NCI-H2171 treated with DMSO at 0.1 percent for 48 hours (cell line): ENCODE measurements at places on chromosomes 13 and 19.
A peak's percentile ranks its signal among the peaks of the same experiment; 100 is the strongest.

- DNase-seq = peak; percentile 7
Observed at GRCh38 chr19:8081569-8082550, 29.3 kb downstream of the CCL25 start.

- no peak for DNase-seq
Observed at GRCh38 chr13:111011899-111012298, 97.0 kb upstream of the ANKRD10 start.

- no peak for DNase-seq
Observed at GRCh38 chr13:93413972-93414717, 187.5 kb downstream of the GPC6 start.

GRCh38 chr13:21736926-21737325, 66.1 kb downstream of the FGF9 start:
- DNase-seq = no peak

DNA sequence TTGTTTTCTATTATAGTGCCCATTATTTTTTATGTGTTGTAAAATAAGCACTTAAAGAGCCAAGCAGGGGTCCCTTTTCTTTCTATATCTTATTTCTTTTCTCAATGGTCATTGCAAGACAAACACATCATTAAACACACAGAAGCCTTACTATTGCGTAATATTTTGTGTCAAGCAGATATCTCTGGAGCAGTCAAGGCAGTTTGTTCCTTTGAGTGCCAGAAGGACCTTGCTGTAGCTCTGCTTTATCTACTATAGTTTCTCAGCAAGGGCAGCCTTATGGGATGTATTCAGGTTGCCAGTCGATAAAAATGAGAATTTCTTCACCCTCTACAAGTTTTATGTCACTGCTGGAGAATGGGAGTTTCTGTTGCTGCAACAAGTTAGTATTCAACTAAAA, 319.3 kb downstream of the TDRD3 start:
- no peak for DNase-seq

- DNase-seq = no peak
Observed at GRCh38 chr19:41531438-41532311, 44.3 kb upstream of the CEACAM21 start.

DNA sequence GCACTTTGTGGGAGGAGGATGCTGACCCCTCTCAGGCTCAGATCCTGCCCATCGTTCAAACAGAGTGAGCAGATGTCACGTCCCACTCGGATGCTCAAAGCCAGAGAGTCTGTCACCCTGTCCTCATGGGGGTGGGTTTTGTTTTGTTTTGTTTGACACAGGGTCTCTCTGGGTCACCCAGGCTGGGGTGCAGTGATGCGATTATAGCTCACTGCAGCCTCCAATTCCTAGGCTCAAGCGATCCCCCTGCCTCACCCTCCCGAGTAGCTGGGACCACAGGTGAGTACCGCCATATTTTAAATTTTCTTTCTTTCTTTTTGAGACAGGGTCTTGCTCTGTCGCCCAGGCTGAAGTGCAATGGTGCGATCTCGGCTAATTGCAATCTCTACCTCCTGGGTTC, 4.0 kb downstream of the ADGRE2 start:
- no peak for DNase-seq

DNA sequence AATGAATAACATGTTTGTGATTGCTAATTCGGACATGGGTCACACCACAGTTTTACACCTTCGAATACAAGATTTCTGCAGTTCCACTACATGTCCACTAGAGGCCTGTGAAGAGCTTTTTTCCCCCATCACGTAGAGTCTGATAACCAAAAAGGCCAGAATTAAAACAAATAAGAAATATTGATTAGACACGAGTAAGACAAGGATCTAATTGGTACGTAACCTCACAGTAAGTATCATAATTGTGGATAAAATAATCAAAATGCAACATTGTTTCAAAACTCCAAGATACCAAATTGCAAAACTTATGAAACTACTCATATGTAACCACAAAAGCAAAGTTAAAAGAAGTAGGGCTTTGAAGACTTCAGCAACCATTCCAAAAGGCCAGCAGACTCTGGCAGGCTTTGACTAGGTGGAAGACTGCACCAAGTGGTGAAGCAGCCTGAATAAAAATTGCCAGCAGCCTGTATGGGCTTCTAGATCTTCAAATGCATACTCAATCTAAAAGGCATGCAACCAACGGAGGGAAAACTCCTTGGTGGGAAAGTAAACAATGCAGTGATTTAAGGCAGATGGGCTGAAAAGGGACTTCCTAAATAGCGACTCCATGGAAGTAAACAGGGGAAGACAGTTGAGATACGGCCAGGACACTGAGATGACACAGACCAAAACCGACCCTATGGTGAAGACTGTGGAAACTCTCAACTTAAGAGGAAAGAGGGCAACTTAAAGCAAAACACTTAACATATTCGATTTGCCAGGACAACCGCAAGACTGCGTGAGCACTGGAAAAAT, 56.7 kb downstream of the STARD13 start:
- DNase-seq = peak; percentile 27

GRCh38 chr19:14472202-14472938, 2.8 kb downstream of the PTGER1 start:
- peak; percentile 64 for DNase-seq

- no peak for DNase-seq
Observed at GRCh38 chr19:5692723-5693194, 2.7 kb downstream of the RPL36 start.

GRCh38 chr13:112928020-112928971, 40.7 kb upstream of the MCF2L start:
- DNase-seq = no peak

DNA sequence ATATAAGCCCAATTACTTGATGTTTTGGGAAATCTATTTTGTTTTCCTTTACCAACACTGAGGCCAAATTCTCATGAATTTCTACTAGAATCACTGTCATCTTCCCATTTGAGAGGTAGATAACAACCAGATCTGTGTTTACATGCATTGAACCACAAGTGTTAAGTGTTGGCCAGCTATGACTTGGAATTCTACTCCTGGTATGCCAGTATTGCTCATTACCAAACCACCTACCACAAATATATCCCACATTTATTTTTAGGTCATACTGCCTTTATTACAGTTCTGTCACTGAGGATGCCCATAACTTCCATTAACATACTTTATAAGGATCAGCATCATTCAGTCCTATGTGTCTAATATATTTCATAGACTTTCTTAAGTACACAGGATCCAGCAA, 328.9 kb downstream of the DIAPH3 start:
- DNase-seq = no peak

- DNase-seq = peak; percentile 13
Observed at GRCh38 chr13:40986101-40986856, 32.8 kb downstream of the ELF1 start.

- DNase-seq = no peak
Observed at GRCh38 chr13:103941506-103942140, 875.4 kb upstream of the SLC10A2 start.

DNA sequence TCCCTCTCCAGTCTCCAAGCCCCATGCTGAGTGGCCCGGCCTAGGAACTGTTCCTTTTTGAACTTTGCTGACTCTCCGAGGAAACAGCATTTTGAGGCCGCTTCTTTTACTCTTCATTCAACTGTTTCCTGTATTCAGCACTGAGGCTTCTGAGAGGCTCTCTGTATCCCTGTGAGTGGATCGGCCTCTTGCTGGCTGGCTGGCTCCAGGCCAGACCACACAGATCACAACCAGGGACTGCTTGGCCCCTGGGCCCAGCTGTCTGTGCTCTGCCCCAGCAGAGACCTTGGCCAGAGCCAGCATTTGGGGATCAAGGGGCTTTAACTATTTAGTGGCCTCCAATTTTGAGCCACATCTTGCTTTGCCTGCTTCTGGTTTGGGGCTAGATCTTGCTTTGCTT, 75.6 kb upstream of the KL start:
- DNase-seq = no peak

- no peak for DNase-seq
Observed at GRCh38 chr13:39773833-39774232, 118.4 kb downstream of the COG6 start.

DNA sequence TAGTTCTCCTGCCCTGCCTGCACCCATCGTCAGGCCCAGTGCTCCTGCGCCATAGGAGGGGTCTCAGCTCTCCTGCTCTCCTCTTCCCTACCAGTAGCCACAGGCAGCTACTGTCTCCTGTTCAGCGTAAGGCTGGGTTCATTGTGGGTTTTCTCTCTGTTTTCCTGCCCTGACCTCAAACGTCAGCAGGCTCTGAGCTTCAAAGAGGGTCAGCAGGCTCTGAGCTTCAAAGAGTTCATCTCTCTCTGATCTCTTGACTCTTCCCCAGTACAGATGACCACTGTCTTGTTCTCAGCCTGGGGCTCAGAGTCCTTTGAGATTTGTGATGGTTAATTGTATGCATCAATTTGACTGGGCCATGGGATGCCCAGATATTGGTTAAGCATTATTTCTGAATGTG, 4.6 kb upstream of the CPB2 start:
- no peak for DNase-seq

DNA sequence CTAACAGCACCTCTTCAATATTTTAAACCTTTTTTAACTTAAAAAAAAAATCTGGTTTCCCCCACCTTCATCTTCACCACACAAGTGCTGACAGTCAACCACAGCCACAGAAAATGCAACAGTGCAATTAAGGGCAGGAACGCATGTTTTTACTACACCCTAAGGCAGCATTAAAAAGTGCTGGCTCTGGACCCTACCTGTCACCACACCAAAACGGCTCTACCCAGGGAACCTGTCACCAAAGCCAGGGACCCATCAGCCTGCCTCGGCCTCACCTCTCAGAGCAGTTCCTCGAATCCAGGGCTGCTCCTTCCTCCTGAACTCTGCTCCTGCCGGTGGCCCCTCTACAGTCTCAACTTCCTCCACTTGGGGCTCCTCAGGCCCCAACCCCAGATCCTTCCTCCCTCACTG, 22.5 kb upstream of the SLC35E1 start:
- no peak for DNase-seq

- no peak for DNase-seq
Observed at GRCh38 chr13:113882716-113883115, 18.8 kb upstream of the GAS6 start.

DNA sequence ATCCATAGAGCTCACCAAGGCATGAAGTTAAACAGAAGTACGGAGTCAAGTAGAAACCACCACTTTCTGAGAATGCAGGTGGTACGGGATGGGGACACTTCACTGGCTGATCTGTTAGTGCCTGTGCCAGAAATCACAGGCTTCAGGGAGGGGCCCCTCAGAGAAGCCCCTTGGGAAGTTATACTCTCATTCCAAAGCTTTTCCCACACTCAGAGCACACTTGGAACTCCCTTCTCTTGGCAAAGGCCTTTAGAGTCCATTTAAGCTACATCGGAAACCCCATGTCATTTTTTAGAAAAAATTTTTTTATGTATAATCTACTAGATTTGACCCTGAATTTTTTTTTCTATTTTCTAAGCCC, 80.7 kb upstream of the WASF3 start:
- no peak for DNase-seq

- DNase-seq = peak; percentile 24
Observed at GRCh38 chr19:36686365-36687213, 823 bp upstream of the ZNF567 start.

- DNase-seq = peak; percentile 41
Observed at GRCh38 chr13:75760131-75761021, 124.2 kb downstream of the LMO7 start.

GRCh38 chr19:661427-662196, 1.4 kb downstream of the RNF126 start:
- no peak for DNase-seq

DNA sequence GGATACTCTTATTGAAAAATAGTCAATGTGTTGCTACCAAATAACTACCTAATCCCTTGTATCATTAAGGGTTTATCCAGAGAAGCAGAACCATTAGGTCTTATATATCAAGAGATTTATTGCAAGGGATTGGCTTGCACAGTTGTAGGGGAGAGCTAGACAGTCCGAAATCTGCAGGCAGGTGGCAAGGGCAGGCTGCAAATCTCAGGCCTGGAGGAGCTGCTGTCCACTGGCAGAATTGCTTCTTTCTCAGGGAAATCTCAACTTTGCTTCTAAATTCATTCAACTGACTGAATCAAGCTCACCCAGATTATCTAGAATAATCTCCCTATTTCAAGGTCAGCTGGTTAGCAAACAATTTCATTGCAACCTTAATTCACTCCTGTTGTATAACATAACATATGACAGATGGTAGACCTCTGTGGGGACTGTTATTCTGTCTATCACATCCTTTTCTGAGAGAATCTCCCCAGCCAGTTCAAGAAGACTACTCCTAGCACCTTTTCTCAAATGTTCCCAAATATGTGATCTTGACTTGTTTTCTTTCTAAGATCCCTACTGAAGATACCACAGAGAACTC, 194.2 kb downstream of the NHLRC3 start:
- no peak for DNase-seq

GRCh38 chr13:78714717-78715116, 55.8 kb upstream of the OBI1 start:
- DNase-seq = no peak

DNA sequence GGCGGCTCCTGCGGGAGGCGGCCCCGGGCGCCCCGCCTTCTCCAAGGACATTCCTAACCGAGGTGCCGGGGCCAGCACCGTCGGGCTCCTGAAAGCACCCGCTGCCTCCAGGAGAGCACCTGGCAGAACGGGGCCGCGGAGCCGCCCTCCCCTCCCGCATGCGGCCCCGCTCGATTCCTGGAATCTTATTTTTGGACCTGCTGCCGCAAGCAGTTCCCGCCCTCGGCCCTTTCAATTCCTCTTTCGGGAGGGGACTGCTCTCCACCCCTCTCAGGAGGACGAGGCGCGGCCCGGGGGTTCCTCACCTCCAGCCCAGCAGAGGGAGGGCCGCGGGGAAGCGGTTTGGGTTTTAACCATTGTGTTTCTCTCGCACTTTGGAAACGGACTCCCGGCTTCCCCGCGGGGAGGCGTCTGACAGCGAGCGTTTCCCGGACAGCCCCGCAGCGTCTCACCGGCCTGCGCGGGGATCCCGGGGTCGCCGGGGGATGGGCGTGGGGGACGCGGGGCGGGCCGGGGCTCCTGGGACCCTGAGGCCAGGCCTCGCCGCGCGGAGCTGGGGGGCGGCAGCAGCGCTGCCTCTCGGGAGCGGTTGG, 849 bp downstream of the GAS6 start:
- peak; percentile 54 for DNase-seq

DNA sequence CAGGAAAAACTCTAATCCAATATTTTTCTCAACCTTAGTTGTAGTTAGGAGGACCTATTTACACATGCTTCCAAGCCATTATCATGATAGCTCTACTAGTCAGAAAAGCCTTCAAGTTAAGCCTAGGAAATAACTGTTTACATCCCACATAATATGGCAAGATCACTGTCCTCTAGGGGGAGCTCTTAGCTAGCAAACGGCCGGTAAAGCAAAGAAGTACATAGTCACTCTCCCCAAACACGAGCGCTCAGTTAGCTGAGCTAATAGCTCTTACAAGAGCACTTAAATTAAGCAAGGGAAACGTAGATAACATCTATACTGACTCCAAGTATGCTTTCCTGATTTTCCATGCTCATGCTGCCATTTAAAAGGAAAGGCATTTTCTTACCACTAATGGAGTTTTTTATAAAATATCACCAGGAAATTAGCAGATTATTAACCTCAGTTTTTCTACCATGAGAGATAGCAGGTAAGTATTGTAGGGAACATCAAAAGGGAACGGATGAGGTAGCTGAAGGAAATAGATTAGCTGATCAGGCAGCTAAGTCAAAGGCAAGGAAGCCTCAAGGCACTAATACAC, 100.6 kb upstream of the PABPC3 start:
- DNase-seq = peak; percentile 76
